ENCODE measurements at places on chromosomes 5 and 9.
A peak's percentile ranks its signal among the peaks of the same experiment; 100 is the strongest.

DNA sequence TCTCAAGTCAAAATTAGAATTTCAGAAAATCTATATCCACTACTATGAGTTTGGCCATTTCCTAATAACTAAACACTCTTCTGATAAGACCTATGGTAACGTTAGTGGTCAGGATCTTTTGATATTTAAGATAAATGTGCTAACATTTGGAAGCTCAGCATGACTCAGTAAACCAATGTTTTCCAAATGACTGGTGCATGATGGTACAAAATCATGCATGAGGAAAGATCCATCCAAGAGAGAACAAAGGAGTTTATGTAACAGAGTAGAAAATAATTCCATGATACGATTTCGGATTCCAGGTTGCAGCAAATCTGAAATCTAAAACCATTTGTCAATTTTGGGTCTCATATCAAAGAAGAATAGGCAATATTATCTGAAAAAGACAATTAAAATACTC is 279.2 kb downstream of the NSG2 start:
- DNase-seq = no peak

- DNase-seq = no peak
Observed at GRCh38 chr5:90214991-90215390, 194.6 kb downstream of the CETN3 start.

DNA sequence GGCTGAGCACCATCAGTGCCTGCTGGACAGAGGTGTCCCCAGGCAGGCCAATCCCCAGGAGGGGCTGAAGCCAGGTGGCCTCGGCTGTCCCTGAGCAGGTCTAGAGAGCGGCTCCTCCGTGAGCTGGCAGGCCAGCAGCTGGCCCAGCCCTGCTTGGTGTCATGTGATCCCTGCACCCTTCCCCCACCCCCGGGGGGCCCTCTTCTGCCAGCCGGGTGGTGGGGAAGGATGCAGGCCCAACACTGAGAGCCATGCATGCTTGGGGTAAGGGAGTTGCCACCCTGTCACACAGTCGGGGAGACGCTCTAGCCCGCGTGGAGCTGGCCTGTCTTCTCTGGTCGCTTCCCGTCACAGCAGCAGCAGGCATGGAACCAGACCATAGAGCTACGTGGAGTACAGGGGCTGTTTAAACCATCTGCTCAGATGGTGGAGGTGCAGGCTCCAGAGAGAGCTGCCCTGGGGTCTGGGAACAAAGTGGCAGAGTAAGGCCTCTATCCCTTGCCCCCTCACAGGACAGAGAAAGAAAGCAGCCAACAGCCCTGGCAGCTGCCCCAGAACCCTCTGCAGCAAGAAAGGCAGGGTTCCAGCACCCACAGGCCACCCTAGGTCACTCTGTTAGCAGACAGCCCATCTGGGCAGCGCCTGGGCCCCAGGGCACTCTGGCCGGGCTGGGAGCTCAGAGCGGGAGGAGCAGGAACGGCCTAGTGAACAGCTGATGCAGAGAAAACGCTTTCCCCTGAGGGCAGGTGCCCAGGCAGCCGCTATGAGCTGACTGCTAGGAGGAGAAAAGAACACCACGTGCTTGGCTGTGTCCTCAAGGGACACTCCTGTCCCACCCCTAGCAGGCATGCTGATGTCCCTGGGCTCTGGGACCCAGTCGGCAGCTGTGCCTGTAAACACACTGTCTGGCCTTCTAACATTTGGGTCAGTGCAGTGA is 6.8 kb downstream of the RALGDS start:
- DNase-seq = no peak

DNA sequence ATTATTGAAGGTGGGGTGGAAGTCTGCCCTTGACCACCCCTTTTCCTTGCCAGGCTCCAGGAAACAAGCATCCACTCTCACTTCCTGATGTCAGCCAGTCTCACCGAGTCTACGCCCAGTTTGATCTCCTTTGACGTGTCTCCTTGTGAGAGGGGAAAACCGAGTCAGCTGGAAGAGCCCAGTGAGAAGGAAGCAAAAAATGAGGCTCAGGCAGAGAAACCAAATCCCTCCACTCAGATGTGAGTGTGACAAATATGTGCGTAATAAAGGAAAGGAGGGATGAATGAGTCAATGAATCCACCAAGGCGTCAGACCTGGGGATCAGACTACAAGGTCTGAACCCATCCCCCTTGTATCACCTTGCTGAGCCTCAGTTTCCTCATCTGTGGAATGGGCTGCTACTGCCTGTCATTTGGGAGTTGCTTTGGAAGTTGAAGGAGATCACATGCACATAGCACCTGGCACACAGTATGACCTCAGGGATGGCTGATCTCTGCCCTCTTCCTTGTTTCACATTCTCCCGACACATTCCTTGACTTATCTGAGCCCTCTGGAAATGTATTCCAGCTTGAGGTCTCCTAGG is 61.3 kb upstream of the XPA start:
- no peak for DNase-seq

DNA sequence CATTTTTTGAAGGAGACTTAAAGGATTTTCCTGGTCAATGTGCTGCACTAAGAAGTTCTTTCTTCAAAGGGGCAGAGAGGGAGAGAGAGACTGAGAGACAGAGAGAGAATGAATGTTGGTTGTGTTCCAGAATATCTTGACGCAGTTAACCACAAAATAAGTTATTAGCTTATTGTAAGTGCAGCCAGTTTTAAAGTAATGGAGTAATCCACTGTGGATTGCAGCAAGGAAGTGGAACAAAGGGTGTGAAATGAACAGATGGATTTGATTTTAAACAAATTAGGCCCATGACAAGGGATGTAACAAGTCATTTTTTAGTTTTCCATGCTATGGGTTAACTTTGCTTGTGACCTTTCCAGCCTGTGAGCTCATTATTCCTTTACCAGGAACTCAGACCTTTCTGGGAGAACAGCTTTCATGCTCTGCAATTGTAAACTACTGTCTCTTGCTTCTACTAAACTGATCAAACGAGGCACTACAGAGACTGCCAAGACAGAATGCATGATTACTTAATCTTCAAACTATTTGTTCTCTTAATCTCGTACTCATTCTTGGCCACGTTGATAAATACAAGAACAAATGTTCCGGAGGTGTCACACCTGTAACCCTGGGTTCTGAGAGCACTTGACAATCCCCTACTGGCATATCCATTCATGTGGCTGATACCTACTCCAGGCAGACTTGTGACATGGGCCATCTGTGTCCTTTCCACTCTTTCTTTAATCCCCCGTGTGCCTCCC is 131.1 kb downstream of the TLE1 start:
- peak; percentile 63 for DNase-seq

GRCh38 chr5:2738700-2739359 is 12.6 kb downstream of the IRX2 start:
- DNase-seq = no peak
